ENCODE measurements at places on chromosomes 16 and 17.
A peak's percentile ranks its signal among the peaks of the same experiment; 100 is the strongest.

DNA sequence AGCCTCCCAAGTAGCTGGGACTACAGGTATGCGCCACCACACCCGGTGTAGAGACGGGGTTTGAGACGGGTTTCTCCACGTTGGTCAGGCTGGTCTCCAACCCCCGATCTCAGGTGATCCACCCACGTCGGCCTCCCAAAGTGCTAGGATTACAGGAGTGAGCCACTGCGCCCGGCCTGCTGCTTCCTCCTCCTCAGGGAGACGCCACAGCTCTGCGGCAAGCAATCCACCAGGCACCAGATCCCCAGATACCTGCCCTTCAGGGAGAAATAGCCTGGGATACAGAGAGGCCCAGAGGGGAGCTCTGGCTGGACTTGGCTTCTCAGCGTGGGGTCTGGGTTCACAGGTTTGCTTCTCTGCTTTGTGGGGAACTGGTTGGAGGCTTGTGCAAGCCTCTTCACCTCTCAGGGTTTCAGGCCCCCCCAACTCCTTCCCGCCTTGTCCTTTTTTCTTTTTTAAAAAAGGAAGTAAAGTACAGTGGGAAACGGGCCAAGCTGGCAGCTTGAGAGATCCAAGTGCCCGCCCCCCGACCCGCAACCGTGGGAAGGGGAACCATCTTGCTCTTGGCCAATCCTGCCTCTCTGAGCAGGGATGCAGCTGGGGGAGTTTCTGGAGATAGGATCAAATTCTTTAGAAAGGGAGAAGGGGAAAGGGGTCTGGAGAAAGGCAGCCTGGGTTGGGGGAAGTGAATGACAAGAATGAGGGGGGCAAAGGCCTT is 2.6 kb upstream of the SPHK1 start:
- DNase-seq, result no peak

- no peak for DNase-seq
These were observed 94.2 kb downstream of the ARHGAP44 start for GRCh38 chr17:12883472-12883871.

- no peak for DNase-seq
These were observed 80.0 kb upstream of the HNF1B start for GRCh38 chr17:37824534-37825485.

GRCh38 chr16:56767024-56767423 is 37.1 kb downstream of the NUP93 start:
- DNase-seq, result no peak

- peak; percentile 73 for DNase-seq
These were observed 31.1 kb downstream of the IGF2BP1 start for GRCh38 chr17:49028271-49028670.

GRCh38 chr16:31474173-31474714 is 2.3 kb downstream of the TGFB1I1 start:
- peak; percentile 60 for DNase-seq
